ENCODE measurements at places on chromosomes 4 and X.

DNA sequence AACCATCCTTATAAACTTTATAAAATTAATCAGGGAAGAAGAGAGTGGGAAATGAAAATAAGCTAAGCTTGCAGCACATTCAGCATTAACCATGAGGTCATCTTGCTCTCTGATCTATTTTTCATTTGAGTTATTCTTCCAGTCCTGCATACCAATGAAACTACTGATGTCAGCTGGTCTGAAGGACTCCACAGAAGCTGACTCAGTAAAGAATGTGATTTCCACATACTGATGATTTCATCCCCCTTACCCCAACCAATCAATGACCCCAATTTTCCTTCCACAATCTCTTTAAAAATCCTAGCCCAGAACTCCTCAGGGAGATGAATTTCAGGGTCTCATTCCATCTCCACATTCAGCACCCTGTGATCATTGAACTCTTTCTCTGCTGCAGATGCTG lies 18.8 kb upstream of the DSPP start:
- DNase-seq, result no peak

- no peak for DNase-seq
Observed at GRCh38 chrX:2921750-2922149, 7.4 kb downstream of the ARSD start.

DNA sequence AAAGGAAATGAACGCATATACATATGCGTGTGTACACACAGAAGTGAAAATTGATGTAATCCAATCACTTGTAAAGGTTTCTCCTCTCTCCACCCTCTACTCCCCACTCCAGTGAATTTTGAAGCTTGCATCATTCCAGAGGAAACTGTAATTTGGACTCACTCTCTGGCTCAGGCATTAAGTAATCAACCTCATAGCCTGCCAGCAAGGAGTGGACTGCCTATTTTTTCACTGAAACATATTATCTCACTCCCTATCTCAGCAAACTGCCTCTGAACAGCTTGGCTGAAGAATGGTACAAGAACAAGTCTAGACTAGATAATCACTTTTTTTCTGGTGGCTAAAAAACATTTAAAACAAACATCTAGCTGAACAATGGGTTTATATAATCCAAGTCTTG lies 124.2 kb downstream of the C4orf51 start:
- DNase-seq, result no peak

- no peak for DNase-seq
Observed at GRCh38 chrX:16307950-16308349, 140.7 kb downstream of the MAGEB17 start.

DNA sequence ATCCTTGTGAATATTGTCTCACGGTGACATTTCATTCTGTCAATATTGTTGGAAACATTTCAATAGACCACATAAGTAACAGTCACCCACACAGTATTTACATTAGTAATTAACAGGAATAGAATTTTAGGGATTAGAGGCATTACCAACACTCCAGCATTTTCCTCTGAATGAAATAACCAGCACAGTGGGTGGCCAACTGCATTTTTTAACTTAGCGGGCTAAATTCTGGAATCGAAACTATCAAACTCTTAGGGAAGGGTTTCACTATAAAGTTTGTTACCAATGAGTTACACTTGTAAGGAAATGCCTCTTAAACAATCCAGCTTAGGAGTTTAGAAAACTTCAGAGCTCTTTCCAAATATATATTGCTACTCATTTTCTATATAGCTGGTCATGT lies 403.0 kb downstream of the ADGRL3 start:
- DNase-seq, result no peak

DNA sequence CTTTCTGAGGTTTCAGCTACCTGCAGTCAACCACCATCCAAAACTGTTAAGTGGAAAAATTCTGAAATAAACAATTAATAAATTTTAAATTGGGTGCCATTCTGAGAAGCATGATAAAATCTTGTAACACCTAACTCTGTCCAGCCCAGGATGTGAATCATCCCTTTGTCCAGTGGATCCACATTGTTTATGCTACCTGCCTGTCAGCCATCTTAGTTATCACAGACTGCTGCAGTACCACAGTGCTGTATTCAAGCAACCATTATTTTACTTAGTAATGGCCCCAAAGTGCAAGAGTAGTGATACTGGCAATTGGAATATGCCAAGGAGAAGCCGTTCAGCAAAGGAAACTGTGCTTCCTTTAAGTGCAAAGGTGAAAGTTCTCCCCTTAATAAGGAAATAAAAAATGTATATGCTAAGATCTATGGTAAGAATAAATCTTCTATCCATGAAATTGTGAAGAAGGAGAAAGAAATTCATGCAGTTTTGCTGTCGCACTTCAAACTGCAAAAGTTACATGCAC lies 20.6 kb downstream of the CAMK2D start:
- DNase-seq, result no peak

- no peak for DNase-seq
Observed at GRCh38 chr4:182717788-182718583, 199.2 kb downstream of the DCTD start.

DNA sequence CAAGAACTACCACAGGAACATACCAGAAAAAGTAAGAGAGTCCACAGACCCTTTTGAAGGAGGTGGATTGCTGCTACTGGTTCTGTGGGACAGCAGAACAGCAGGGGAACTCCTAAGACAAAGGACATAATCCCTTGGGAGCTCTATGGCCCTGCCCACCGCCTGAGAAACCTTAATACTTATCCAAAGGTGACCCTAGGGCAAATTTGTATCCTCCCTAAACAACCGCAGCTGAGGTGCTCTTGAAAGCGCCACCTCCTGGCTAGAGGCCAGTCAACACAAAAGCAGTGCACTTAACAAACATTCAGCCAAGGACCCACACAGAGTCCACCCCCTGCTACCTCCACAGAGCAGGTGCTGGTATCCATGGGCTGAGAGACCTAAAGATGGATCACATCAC lies 136.8 kb downstream of the ADAM29 start:
- no peak for DNase-seq

GRCh38 chrX:65821721-65822496 lies 154.5 kb downstream of the MSN start:
- DNase-seq, result no peak

DNA sequence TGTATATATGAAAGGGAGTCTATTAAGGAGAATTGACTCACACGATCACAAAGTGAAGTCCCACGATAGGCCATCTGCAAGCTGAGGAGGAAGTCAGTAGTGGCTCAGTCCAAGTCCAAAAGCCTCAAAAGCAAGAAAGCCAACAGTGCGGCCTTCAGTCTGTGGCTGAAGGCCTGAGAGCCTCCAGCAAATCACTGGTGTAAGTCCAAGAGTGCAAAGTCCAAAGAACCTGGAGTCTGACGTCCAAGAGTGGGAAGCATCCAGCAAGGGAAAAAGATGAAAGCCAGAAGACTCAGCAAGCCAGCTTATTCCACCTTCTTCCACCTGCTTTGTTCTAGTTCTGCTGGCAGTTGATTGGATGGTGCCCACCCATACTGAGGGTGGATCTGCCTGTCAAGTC lies 104.1 kb downstream of the IL1RAPL2 start:
- no peak for DNase-seq

DNA sequence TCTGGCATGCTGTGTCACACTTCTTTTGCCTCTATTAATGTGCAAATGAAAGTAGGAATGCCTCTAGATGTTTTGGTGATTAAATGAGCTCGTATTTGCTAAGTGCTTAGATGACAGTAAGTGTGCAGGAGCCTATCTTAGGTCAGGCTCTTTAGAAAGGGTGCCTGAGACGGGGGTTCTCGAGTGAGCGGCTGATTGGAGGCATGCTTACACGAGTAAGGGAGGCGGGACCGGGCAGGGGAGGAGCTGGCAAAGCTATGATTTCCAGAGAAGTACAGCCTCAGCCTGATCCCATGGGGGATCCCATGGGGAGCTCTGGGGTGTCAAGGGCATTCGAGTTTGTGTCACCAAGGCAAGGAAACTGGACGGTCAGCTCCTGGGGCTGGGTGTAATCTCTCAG lies 44.8 kb downstream of the CLDN34 start:
- no peak for DNase-seq

GRCh38 chrX:105662248-105662647 lies 160.1 kb upstream of the NRK start:
- DNase-seq, result no peak

Measured in activated CD8-positive, alpha-beta memory T cell treated with anti-CD3 and anti-CD28 coated beads for 1 hour (primary cell).